ENCODE measurements at places on chromosomes 7 and 10. TPM values are rescaled to one million over a fixed set of nuclear protein-coding genes. Genes with fewer than 3 reads are reported as not detected.

The AUTS2 gene
- 102 TPM for polyA plus RNA-seq

The COL28A1 gene
- polyA plus RNA-seq, result 9.6 TPM

The CLCN1 gene
- polyA plus RNA-seq, result 0.15 TPM

The SLC16A9 gene
- 31.8 TPM for polyA plus RNA-seq

The AGAP4 gene
- polyA plus RNA-seq, result 52.8 TPM

The KIAA1217 gene
- 86.2 TPM for polyA plus RNA-seq

The OPN4 gene
- not detected for polyA plus RNA-seq

The CALD1 gene
- polyA plus RNA-seq, result 274 TPM

The RBP4 gene
- polyA plus RNA-seq, result 0.61 TPM

The LRRC18 gene
- 0.16 TPM for polyA plus RNA-seq

The ANKRD30A gene
- not detected for polyA plus RNA-seq

The MYL7 gene
- polyA plus RNA-seq, result 0.59 TPM

The SLC18A3 gene
- polyA plus RNA-seq, result not detected

The ZNF804B gene
- polyA plus RNA-seq, result 0.40 TPM

The ASIC3 gene
- 2.5 TPM for polyA plus RNA-seq

The BLNK gene
- 33.5 TPM for polyA plus RNA-seq

The PRSS2 gene
- not detected for polyA plus RNA-seq

The ADCY1 gene
- 3.6 TPM for polyA plus RNA-seq

The ARHGEF35 gene
- polyA plus RNA-seq, result 21.8 TPM

The MUC3A gene
- 0.72 TPM for polyA plus RNA-seq

The FAM25A gene
- polyA plus RNA-seq, result not detected

Data from renal cortex interstitium (tissue), 15 donors.